ENCODE measurements at places on chromosomes 12 and 14.

- peak; percentile 21 for DNase-seq
Observed at GRCh38 chr14:99055816-99056215, 216.2 kb downstream of the BCL11B start.

GRCh38 chr12:99271071-99271470 lies 376.5 kb upstream of the GARIN6 start:
- DNase-seq = no peak

GRCh38 chr14:105980224-105980623 lies 453.8 kb downstream of the TMEM121 start:
- DNase-seq = no peak

DNA sequence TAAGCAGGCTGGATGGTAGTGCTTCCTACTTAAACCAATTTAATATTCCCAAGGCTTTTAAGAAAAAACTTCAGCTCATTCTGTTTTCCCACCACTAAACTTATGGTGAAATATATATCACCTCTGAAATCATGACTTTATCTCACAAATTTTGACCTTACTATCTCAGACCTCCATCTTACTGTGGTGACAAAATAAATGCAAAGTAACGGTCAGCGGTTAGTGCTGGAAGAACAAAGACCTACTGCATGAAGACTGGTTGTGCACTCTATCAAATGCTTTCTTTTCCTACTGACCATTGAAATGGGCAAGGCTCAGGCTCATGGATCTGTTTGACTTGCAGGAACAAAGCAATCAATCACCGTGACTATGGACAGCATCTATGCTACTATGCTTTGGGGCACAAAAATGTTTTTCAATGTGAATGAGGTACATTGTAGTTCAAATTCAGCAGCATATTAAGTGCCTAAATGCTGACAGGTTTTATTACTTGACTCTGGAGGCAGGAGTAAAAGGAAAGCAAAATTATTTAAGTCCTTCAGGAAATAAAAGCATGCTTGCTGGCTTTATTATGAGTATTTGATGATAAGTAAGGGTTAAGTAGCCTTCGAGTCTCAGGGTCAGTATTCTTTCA lies 43.1 kb upstream of the GTF2A1 start:
- no peak for DNase-seq

- peak; percentile 63 for DNase-seq
Observed at GRCh38 chr14:80959496-80959895, 4.1 kb downstream of the TSHR start.

GRCh38 chr12:58503731-58504130 lies 416.6 kb downstream of the LRIG3 start:
- DNase-seq = no peak

- no peak for DNase-seq
Observed at GRCh38 chr12:64059685-64060084, 162.4 kb downstream of the KICS2 start.

DNA sequence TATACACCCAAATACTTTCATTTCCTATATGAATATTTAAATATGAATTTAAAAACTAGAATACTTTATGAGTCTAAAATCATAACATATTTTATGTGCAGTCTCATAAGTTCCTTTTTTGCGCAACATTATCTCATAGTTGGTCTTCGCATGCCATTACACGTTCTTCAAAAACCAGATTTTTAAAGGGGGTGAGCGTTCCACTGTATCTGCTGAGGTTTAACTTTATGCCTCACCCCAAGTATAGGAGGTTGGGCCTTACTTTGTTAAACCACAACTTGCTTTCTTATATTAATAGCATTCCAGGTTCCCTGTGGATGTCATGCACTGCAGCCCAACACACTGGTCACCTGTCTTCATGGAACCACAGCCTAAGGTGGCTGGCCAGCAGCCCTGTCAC lies 118.6 kb downstream of the APAF1 start:
- no peak for DNase-seq

GRCh38 chr12:107526555-107527180 lies 158.9 kb upstream of the PWP1 start:
- no peak for DNase-seq

- DNase-seq = no peak
Observed at GRCh38 chr12:79978692-79979091, 43.8 kb upstream of the PPP1R12A start.

DNA sequence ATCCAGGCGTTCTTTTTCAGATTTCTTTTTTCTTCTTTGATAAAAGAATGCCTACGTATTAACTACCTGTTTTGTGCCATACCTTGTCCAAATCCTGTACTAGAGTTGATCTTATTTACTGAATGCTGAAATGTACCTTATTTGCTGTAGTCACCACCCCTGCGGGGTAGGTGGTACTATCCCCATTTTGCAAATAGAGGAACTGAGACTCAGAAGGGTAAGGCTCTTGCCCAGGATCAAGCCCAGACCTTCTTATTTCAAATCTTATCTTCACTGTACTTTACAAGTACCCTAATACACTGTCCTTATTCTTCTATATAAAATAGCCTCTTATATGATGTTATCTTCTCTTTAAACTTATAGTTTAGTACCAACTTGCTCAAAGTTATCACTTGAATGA lies 206.5 kb downstream of the SLC41A2 start:
- DNase-seq = no peak

DNA sequence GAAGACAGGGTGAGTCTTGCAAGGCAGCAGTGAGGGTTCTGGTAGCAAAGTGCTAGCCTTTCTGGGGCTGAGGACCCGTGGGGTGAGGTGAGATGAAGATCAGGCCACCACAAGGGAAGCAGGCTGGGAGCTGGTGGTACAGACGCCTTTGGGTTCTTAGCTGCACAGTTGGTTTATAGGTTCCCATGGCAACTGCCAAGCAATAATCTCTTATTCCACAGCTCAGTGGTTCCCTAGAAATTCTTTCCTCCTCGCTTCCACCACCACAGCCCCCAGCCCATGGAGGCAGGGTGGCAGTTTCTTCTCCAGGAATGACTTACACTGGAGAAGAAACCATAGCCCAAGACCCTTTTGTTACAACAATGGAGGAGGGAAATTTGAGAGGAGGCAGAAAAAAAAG lies 82.1 kb downstream of the CMKLR1 start:
- no peak for DNase-seq

DNA sequence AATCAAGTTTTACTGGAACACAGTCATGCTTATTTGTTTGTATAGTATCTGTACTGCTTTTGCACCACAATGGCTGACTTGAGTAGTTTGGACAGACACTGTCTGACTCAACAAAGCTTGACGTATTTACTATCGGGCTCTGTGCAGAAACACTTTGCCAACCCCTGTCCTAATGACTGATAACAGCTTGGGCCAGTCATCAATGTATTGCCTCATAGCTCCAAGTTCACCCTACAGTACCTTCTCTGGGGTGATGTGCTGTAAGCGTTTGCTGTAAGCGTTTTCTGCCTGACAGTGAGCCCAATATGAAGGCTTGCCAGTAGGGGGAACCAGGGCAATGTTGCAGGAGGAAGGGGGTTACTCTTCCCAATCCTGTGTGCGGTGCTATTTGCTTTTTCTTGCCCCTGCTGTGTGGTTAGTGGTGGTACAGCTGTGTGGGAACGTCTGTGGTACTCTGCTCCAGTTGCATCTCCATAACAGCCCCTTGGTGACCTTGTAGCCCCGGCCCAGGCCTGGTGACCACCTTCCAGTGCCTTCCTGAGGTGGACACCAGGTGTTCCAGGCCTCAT lies 5.4 kb upstream of the CCDC177 start:
- peak; percentile 47 for DNase-seq

DNA sequence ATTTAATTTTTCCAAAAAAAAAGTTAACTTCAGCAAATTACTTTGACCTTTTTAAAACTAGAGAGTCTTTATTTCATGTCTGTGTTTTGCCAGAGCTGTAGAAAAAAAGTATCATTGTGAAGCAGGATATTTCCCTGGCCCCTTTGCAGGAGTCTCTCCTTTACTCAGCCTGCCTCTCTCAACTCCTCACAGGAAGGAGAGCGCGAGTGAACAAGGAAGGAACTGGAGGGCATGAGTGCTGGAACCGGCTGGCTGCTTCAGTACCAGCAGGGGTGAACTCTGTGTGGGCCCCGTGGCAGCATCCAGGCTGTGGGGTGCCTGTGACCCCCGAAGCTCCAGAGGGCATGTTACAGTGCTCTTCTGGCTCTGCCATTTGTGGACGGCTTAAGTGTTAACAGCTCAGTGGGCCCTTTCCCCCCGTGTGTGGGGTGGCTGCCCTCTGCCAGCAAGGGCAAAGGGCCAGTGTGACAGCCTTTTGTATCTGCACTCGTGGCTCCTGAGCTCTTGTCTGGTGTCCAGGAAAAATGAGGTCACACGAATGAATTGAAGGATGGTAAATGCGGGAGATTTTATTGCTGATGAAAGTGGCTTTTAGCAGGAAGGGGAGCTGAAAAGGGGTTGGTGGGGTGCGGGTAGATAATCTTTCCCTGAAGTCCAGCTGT lies 76.6 kb upstream of the KCNH3 start:
- DNase-seq = no peak

DNA sequence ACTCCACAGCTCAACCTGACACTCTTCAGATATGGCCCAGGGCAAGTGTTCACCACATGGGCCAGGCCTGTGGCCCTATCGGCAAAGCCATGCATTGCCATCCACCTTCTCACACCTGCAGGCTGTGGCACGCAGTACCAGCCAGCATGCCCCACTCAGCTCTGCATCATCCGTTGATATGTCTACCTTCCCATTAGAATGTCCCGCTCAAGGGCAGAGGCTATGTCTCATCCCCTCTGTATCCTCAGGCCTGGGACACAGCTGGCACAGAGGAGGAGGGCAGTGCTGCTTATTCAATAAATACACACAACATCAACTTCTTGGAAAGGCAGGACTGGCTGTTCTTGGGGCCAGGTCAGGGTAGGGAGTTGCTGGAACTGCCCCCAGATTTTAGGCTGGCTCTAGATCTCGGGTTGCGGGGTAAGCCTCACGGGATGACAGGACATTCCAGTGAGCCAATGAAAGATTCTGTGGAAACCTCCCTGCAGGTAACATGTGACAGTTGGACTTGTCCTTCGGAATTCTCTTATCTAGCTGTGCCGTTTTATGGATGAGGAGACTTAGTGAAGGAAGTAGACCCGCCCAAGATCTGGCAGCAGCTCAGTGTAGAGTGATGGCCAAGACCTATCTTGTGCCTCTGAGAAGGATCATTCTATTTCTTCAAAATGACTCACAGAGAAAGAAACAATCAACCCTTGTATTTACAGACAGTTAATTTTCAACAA lies 25.6 kb downstream of the SYNE3 start:
- DNase-seq = no peak

- DNase-seq = no peak
Observed at GRCh38 chr12:54246011-54246641, 33.8 kb downstream of the CBX5 start.

GRCh38 chr12:11879306-11879705 lies 191.4 kb upstream of the BCL2L14 start:
- DNase-seq = no peak

DNA sequence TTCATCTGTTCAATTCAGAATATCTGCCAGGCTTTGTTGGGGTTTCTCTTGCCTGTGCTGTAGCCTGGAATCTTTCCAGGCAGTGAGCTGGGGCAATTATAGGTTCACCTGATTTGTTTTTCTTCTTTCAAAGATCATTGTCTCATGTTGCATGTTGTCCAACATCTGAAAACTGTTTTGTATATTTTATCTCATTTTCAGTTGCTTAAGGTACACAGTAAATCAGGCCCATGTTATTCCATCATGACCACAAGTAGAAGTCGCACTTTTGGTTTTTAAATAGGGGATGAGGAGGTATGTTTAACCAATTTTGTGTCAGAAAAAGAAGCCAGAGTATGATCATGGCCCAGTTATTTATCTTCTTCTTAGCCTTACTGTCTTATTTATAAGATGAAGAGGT lies 24.9 kb upstream of the FUT8 start:
- DNase-seq = no peak

GRCh38 chr12:58099476-58099875 lies 158.1 kb downstream of the ATP23 start:
- DNase-seq = no peak

- DNase-seq = no peak
Observed at GRCh38 chr12:3197131-3197818, 120.1 kb downstream of the TSPAN9 start.

- peak; percentile 23 for DNase-seq
Observed at GRCh38 chr14:97706819-97707218, 909.6 kb downstream of the VRK1 start.

All from activated naive CD4-positive, alpha-beta T cell treated with anti-CD3 and anti-CD28 coated beads for 36 hours (primary cell).